SK-MEL-5 (cell line): ENCODE measurements at places on chromosomes 7 and 10. TPM values are rescaled to one million over a fixed set of nuclear protein-coding genes. Genes with fewer than 3 reads are reported as not detected.

Gene KIAA1549
- total RNA-seq = 2.7 and 3.0 TPM in 2 replicates

Gene ACBD7
- 0.21 and 0.69 TPM in 2 replicates for total RNA-seq

Gene SDK1
- total RNA-seq = 0.08 and 0.13 TPM in 2 replicates

Gene CHST15
- not detected in 2 replicates for total RNA-seq

Gene NPM3
- 61.5 and 78.6 TPM in 2 replicates for total RNA-seq

Gene TTYH3
- total RNA-seq = 156 and 169 TPM in 2 replicates

Gene LRRC4
- not detected in 2 replicates for total RNA-seq

Gene GIMAP8
- total RNA-seq = not detected in 2 replicates

Gene NXPH1
- total RNA-seq = not detected in 2 replicates

Gene CD36
- 35.2 and 45.5 TPM in 2 replicates for total RNA-seq

Gene FAM237B
- total RNA-seq = not detected in 2 replicates

Gene PURB
- 23.4 and 24.0 TPM in 2 replicates for total RNA-seq

Gene TMEM184A
- total RNA-seq = 0.16 and 0.19 TPM in 2 replicates

Gene GJD4
- total RNA-seq = 0.08 TPM in 1 of 2 replicates, not detected in the other

Gene ZNF853
- 0.16 and 0.35 TPM in 2 replicates for total RNA-seq

Gene ORAI2
- 21.4 and 22.3 TPM in 2 replicates for total RNA-seq

Gene ENTPD1
- total RNA-seq = 20.2 TPM in 2 replicates

Gene ST8SIA6
- total RNA-seq = 1.0 and 1.1 TPM in 2 replicates

Gene KLF14
- total RNA-seq = 0.69 and 1.0 TPM in 2 replicates

Gene NPFFR1
- not detected in 2 replicates for total RNA-seq

Gene FAM20C
- not detected in 2 replicates for total RNA-seq

Gene PNLIPRP1
- total RNA-seq = not detected in 2 replicates

Gene GALNT17
- 0.03 TPM in 1 of 2 replicates, not detected in the other for total RNA-seq

Gene EPO
- 0.29 TPM in 1 of 2 replicates, not detected in the other for total RNA-seq

Gene SMKR1
- total RNA-seq = 0.98 and 1.4 TPM in 2 replicates

Gene KCNMA1
- not detected in 2 replicates for total RNA-seq

Gene AS3MT
- 0.13 and 0.21 TPM in 2 replicates for total RNA-seq

Gene BTBD16
- total RNA-seq = 0.51 TPM in 1 of 2 replicates, not detected in the other
